Stimulated activated CD4-positive, alpha-beta T cell treated with anti-CD3 and anti-CD28 coated beads, Interleukin-1b, Interleukin-23, amount 100 ng/mL, for 1 hour (primary cell): ENCODE measurements at places on chromosomes 2 and 18.

GRCh38 chr2:110106642-110107041, 9.0 kb downstream of the MALL start:
- DNase-seq: no peak

GRCh38 chr2:28602751-28603639, 107.1 kb downstream of the PLB1 start:
- no peak for DNase-seq

- no peak for DNase-seq
Observed at GRCh38 chr2:169184074-169184473, 114.7 kb downstream of the DHRS9 start.

GRCh38 chr18:37429791-37430190, 135.8 kb downstream of the CELF4 start:
- no peak for DNase-seq

GRCh38 chr2:207073801-207074678, 91.7 kb downstream of the KLF7 start:
- peak; percentile 9 for DNase-seq

DNA sequence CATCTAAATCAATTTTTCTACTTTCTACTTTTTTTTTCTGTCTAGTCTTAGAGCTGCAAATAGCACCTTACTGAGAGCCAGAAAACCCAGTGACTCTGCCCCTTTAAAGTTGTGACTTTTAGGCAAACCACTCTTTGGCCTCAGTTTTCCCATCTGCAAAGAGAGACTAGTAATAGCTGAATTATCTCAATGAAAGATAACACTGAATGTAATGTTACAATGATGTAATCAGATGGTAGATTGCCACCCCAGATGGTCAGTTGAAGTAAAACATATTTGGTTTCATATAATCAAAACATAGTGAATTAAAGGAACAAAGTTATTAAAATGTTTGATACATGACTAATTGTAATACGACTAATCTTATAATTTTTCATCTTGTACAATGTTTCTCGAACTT, 5.0 kb upstream of the APCDD1 start:
- DNase-seq: no peak
